HuH-7 (cell line): ENCODE measurements at places on chromosomes 2 and 18.

GRCh38 chr2:47657886-47658489 lies 125.0 kb upstream of the MSH6 start:
- no peak for DNase-seq

DNA sequence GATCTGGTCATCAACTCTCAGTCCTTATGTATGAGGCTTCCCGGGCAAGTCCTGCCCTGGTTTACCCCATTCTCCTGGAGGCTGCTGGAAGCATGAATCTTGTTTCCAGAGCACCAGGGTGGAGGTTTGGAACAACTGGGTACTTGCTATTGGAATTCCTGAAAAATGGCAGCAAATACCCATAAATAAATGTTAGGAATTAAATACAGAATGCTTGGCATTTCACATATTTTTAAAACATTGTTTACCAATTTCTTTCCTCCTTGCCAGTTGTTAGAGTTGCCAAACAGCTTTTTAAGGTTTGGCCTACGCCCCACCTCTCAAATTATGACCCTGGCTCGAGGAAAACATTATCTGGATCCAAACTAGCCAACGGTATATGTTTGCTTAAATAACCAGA lies 90.6 kb upstream of the ZCCHC2 start:
- DNase-seq, result no peak

DNA sequence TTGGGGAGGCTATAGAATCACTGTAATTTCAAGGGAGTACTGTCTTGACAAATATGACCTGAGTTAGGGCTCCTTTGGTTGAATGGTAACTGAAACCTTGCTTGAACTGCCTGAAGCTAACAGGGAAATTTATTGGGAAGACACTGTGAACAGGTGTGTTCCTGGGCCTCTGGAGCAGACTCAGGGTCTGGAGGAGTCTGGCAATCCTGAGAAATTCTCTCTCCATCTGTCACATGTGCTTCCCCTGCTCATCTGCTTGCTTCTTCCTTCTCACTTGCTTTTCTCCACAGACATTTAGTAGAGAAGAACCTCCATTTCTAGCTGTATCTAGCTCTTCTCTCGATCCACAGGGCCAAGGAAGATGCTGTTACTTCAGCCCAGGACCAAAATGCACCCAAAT lies 476.5 kb downstream of the LRP1B start:
- DNase-seq, result no peak

- DNase-seq, result no peak
These were observed 239.3 kb upstream of the SP5 start for GRCh38 chr2:170475878-170476277.

- no peak for DNase-seq
These were observed 123.3 kb upstream of the NYAP2 start for GRCh38 chr2:225276207-225276606.

- no peak for DNase-seq
These were observed 30.4 kb downstream of the TOGARAM2 start for GRCh38 chr2:29011418-29012060.

DNA sequence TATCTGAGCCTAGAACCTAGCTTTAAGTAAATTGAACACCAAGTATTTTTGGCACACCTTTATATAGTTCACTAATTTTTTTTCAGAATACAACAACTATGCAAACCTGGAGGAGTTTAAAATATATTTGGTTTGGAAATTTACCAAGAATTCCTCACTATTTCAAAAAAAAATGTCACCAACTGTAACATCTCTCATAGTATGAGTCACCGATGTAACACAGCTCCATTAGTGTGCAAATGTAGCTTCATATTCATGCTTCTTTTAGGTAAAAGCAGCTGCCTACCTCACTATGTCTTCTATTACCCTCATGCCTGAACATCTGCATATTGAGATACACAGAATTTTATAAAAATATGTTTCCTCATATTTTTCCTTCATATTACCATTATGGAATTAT lies 80.5 kb downstream of the NRXN1 start:
- DNase-seq, result no peak

DNA sequence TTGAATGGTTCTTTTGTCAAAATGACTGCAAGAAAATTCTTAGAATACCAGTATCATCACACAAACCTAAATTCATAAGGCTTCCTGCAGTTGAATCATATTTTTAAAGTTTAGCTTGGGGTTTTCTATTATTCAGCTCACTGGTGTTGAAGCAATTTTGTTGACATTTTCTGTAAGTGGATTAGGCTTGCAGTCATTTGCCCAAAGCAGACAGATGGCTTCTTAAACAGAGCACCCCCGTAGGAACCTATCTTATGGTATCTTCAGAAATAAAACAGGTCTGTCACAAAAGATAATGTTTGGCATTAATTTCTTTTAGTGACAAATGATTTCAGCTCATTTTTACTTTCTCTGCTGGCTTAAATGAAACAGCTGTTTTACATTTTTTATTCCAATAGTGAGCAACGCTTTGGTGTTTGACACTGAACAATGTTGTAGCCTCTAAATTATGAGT lies 331.1 kb downstream of the PLCL1 start:
- no peak for DNase-seq

- DNase-seq, result no peak
These were observed 35.2 kb downstream of the UXS1 start for GRCh38 chr2:106158871-106159270.

DNA sequence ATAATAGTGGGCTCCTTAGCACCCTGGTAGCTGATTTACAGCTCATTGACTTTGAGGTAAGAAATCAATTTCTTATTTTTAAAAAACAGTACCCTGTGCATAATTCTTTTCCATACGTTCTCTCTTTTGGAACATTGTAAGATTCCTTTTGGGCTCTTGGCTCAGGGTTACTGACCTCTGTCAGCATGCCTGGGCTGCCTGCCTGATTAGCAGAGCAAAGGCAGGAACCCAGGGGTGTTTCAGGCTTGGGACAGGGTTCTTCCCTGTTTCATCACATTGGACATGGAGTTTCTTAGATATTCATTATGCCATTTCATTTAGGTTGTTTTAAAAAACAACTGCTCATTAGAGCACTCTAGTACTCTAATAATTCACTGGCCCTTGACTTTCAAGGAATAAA lies 73.8 kb upstream of the ITM2C start:
- DNase-seq, result no peak

GRCh38 chr2:101805152-101806088 lies 107.9 kb downstream of the MAP4K4 start:
- no peak for DNase-seq

GRCh38 chr18:65942854-65943253 lies 192.0 kb downstream of the CDH7 start:
- DNase-seq, result no peak

- no peak for DNase-seq
These were observed 15.7 kb downstream of the MAL start for GRCh38 chr2:95041060-95041823.

GRCh38 chr2:56012221-56012765 lies 88.7 kb upstream of the EFEMP1 start:
- no peak for DNase-seq

DNA sequence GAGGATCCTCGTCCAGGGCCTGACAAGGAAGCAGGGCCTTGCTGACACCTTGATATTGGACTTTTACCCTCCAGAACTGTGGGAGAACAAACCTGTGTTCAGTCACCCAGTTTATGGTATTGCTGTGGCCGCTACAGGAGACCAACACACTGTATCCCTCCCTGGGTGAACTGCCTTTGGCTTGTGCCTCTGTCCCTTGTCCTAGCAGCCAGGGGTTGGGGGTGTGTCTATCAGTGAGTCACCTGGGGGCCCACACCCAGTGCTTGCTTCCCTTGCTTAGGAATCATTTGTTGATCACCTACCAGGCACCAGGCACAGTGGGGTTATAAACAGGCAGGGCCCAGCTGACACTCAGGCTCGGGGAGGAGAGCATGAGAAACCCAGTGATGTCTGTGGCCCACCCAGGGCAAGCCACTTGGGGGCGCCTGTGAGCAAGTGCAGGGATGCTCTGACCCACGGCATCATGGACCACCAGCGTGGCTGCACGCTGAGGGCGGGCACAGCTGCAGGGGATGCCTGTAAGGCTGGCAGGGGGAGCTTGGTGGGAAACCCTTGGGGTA lies 17.1 kb downstream of the TMEM185B start:
- DNase-seq, result peak; percentile 60

GRCh38 chr18:8988260-8988871 lies 114.1 kb upstream of the NDUFV2 start:
- peak; percentile 70 for DNase-seq

DNA sequence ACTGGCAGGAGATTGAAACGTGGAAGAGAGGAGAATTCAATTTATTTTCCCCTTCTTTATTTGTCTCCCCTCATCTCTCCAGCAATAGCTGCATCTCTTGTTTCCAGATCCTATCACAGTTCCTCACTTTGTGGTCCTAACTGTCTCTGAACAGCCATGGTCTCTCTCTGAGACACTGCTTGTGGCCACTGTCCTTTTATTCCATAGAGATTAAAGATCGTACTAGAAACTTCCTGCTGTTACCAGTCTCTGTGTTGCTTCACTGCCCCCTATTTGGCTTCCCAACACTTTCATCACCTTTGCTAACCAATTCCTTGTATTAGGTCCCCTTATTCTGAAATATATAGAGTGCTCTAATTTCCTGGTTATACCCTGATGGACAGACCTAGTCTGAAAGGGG lies 48.9 kb upstream of the CAVIN2 start:
- no peak for DNase-seq

DNA sequence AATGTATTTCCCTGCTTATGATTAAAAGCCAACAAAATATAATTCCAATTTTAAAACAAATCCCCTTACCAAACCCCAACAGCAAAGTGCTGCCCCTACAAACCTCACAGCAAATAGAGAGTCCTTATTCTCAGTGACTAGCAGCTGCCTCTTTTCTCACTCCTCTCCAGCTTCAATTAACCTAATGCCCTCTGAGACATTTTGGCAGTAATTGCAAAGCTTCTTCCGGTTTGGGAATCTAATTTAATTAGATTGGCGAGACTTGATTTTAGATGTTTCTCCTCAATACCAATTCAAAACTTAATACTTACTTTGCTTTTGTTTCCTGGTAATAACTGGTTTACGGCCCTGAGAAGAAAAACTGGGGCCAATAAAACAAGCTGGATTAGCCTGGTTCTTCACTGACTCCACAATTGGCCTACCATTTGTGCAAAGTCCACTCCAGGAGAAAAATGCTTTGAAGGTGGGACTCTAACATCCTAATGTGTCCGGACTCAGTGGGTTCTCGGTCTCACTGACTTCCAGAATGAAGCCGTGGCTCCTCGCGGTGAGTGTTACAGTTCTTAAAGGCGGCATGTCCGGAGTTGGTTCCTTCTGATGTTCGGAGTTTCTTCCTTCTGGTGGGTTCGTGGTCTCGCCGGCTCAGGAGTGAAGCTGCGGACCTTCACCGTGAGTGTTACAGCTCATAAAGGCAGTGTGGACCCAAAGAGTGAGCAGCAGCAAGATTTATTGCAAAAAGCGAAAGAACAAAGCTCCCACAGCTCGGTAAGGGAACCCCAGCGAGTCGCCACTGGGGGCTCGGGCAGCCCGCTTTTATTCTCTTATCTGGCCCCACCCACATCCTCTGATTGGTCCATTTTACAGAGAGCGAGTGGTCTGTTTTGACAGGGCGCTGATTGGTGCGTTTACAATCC lies 52.8 kb downstream of the SLC35F5 start:
- DNase-seq, result peak; percentile 39

- DNase-seq, result no peak
These were observed 11.7 kb downstream of the CYP26B1 start for GRCh38 chr2:72135921-72136320.

DNA sequence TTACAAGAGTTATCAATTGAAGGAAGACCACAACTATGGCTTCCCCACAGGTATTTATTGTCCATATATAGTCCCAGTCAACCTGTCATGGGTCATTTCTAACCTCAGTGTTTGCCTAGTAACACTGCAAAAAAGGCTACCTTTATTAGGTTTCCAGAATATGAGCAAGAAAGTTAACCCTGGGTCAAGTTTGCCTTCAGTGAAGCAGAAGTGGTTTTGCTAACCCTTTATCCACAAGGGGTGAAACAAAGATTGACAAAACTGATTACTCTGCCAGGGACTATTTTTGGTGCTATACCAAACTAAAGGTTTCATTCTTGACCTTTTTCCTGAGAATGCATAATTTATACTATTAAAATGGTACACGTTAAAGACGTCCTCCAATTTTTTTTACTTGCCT lies 28.8 kb downstream of the SP100 start:
- no peak for DNase-seq
